ENCODE measurements at places on chromosomes 13 and 19.

DNA sequence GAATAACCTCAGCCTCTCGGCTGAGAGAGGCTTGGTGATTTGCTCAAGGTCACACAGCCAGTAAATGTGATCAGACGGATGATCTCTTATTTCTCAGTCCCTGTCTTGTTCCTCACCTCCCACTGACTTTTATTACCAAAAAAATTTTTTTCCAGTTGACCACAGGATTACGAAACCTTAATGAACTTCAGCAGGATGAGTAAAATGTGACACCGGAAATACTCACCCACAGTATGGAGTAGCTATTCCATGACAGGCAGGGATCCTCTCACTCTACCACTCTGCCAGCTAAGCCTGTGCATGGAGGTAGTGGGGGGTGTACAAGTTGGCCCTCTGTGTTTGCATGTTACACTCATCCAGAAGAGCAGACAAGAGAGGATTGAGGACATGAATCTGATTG, 916.4 kb downstream of the UQCRFS1 start:
- DNase-seq: no peak

- no peak for DNase-seq
Observed at GRCh38 chr13:112642090-112642460, 47.8 kb upstream of the ATP11A start.

DNA sequence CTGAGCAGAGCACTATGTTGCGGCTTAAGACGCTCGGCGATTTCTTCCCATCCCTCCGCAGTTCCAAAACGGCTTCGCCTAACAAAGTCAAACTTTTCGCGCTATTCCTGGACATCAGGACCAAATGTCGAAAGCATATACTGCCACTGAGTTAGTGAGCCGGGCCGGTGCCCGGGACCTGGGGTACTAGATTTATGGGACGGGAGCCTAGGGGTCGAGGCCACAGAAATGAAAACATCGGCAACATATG, 699 bp downstream of the RCBTB2 start:
- no peak for DNase-seq

GRCh38 chr13:19071161-19071936, 110.3 kb downstream of the TUBA3C start:
- no peak for DNase-seq

DNA sequence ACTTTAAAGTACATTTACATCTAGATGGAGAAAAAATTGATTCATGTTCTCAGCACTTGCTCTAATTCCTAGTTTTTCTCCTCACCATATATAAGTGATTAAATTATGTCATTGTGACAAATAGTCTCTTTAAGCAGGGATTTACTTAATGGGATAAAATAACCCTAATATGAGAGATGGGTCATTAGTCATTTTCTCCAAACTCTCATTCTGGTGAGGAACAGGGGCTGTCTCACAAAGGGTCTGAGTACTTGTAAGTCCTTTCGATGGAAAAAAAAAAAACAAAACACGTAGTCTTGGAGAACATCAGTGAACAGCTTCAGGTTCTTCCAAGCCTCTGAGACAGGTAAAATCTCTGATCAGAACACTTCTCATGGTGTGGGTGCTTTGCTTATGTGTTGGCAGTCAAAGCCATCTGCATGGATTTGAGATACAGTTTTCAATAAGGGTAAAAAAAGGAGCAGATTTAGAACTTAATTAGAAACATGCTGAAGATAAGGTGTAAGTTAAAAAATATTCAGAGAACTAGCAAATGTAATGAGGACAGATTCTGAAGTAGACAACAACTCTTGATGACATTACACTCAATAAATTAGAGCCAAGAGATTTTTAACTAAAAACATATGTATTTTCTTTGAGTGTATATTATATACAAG, 1668.9 kb upstream of the MIR17HG start:
- no peak for DNase-seq

GRCh38 chr13:111204438-111205177, 89.5 kb downstream of the ARHGEF7 start:
- no peak for DNase-seq

Measured in substantia nigra (tissue), 51 donors.